ENCODE measurements at places on chromosomes 4 and X.

- no peak for DNase-seq
These were observed 379.1 kb downstream of the RAPGEF2 start for GRCh38 chr4:159481936-159482335.

DNA sequence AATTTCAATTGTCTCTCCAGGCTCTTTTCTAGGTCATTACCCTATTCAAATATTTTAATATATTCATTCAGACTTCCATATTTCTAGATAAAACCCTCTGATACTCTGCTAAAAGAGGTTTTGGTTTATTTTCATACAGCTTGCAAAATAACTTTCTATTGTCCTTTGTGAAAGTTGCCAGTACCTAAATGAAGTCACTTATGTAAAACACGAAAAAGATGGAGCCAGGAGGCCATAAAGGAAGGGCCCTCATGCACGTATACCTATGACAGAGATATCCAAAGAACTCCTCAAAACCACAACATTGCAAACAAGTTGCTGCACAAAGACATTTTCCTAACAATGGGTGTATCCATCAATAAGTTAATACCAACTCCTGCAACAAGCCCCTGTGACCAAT lies 25.7 kb upstream of the ELOVL6 start:
- no peak for DNase-seq

GRCh38 chr4:19807505-19807904 lies 444.2 kb upstream of the SLIT2 start:
- peak; percentile 83 for DNase-seq

- DNase-seq = no peak
These were observed 102.7 kb downstream of the UCHL1 start for GRCh38 chr4:41359422-41359775.

DNA sequence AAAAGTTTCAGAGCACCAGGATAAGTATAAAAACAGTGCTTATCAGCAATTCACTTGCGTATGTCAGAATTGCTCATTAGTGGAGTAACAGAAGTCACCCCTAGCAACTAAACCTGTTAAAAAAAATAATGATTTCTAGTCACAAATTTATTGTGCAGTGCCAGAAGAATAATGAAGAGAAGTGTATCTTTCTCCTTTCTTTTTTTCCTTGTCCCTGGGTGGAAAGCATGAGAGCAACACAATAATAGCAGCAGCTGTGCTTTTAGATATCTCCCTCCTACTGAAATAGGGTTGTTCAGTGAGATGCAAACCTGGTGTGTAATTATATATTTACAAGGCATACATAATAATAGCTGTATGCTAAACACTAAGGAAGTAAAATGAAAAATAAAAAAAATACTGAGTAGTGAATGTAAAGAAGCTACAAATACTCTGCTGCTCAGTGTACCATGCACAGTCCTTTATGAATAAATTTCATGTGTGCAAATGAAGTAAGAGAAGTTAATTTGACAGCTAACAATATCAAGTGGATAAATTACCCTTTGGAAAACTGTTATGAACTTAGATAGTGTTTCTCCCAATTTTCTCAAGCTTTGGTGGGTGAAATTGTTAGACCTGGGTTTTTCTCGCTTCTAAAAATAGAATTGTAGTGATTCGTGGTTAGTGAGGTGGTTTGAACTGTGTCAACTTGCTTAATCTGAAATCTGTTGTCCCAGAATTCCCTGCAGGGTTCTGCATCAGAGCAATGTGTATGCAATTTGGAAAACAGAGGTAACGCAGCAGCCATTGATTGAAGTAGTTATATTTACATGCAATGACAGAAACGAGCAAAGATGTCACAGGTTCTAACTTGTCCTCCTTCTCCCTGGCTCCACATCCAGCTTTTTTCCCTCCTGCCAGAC lies 125.7 kb upstream of the NDST3 start:
- DNase-seq = no peak

DNA sequence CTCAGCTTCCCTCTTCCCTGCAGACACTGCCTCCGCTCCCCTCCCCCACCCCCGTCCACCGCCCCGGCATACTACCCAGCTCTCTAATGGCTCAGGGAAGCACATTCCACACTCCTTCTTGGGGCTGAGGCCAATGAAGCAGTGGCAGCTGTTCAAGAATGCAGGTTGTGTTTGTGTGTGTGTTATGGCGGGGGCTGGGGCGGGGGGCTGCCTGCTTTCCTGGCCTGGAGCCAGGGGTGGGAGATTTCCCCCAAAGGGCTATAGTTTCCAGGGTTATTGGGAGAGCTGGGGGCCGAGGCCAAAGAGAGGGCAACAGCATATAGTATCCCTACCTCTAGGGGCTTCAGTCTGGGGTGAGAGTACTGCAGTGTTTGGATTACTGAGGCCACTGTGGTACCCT lies 149.4 kb downstream of the EFNB1 start:
- DNase-seq = peak; percentile 52

DNA sequence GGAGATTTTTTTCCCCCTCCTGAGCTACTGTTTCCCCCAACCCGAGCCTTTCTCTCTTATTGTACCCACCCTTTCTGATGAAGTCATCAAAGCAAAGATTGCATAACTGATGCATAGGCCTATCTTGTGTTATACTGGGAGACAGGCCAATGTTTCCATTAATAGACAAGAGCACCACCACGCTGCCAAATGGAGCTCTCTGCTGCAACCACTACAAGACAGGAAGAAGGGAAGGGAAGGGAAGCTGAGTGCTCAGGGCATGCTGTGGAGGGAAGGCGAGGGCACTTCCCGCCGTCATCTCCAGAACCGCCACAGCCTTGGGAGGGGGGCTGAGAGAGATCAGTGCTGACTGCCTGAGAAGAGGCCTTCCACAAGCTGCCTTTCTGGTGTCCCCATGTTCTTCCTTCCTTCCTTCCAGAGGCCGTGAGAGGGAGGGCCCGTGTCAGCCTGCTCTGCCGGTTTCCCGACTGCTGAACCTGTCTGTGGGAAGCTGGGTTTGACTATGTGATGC lies 75.0 kb downstream of the MGST2 start:
- DNase-seq = peak; percentile 96

GRCh38 chr4:83214079-83214478 lies 70.5 kb downstream of the COQ2 start:
- no peak for DNase-seq

DNA sequence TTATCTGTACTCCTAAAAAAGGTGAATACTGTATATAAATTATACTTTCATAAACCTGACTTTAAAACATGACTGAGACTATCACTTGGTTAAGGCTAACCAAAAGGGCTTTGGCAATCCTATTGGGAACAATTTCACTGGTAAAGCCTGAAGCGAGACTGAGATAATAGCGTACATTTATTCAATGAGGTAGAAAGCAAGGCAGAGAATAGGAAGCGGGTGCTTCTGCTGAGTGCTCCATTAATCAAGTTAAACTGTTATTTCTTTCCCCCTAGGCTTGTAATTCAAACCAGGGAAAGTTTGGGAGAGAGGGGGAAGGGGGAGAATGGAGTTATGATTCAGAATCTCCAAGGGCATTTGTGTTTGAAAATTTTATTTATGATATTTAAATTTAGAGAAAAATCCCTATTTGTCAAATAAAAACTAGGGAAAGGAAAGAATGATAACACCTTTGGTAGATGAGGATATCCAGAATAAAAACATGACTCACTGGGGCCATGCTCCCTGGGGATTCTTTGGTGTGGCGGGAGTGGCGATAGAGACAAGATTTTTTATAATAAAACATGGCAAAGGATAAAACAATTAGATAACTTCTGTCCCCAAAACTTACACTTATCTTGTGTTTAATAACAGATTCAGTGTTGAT lies 34.6 kb upstream of the SORBS2 start:
- no peak for DNase-seq

DNA sequence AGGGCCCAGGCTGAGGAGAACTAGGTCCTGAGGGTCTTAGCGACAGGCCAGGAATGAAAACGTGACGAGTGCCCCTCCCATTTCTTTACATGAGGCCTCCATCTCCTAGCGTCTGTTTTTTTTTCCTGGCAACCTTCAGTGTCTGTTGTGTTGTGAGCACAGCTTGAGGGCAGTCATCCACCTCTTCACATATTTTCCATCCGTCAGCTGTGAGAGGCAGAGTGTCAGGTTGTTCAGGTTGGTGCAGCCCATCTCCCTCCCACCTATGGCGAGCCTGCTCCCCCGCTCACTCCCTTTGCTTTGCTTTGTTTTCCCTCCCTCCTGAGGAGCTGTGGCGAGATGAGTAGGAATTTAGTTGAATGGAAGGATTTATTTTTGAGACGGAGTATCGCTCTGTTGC lies 51.7 kb upstream of the CHRNA9 start:
- no peak for DNase-seq

DNA sequence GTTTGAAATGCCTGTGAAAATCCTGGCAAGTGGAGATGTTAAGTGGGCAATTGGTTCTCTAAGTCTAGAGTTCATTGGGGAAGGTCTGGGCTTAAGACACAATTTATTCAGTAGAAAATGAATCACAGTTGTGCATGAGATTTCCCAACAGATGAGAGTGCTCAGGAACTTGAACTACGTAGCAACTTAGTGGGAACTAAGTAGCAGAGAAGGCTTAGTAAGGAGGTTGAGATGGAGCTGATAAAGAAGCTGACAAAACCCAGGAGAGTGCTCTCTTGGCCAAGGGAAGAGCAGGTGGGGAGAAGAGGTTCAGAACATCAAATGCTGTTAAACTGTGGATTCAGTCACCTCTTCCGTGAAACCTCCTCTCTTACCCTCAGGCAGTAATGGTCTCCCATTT lies 33.0 kb downstream of the AFF1 start:
- DNase-seq = peak; percentile 94

- DNase-seq = peak; percentile 18
These were observed 48.5 kb downstream of the MRPL1 start for GRCh38 chr4:77911091-77911490.

DNA sequence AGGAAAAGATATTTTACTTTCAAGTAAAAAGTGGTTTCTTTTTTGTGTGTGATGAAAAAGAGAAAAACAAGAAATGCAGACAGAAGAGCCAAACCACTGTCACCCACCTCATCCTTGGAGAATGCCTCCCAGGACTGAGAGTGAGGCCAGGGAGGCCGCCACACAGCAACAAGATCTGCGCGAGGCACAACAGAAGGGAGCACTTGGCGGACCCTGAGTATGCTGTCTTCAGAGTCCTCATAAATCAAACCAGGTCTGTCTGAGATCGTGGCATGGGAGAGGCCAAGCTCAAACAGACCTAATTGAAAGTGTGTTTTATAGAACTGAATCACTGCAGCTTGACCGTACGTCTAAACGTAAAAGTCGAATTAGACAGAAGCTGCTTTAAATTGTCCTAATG lies 134.3 kb upstream of the VCX2 start:
- DNase-seq = no peak

GRCh38 chrX:38891641-38892413 lies 90.6 kb downstream of the MID1IP1 start:
- DNase-seq = no peak

DNA sequence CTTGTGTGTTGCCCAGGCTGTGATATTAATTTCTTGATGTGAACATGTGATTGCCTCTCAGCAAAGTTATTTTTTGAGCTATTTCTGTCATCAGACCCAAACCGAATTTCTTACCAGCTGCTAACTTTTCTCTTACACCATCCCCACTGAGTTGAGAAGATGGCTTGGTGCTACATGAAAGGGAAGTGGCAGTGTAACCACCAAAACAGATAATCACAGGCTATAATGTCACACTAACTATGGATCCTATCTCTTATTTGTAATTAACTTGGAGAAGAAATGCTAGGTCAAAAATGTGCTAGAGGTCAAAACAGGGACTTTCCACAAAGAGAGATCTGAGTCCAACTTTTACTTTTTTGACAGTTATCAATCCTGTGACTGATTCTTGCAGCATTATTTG lies 43.8 kb downstream of the ELOVL6 start:
- no peak for DNase-seq

GRCh38 chr4:169540774-169541173 lies 71.6 kb downstream of the NEK1 start:
- peak; percentile 22 for DNase-seq

- DNase-seq = peak; percentile 60
These were observed 193.6 kb downstream of the FBXW7 start for GRCh38 chr4:152342293-152342692.

- no peak for DNase-seq
These were observed 2.8 kb downstream of the CCNQ start for GRCh38 chrX:153595859-153596857.

GRCh38 chr4:98199247-98199646 lies 56.0 kb upstream of the STPG2 start:
- no peak for DNase-seq

- peak; percentile 94 for DNase-seq
These were observed 20.5 kb upstream of the DDX3X start for GRCh38 chrX:41313419-41313818.

DNA sequence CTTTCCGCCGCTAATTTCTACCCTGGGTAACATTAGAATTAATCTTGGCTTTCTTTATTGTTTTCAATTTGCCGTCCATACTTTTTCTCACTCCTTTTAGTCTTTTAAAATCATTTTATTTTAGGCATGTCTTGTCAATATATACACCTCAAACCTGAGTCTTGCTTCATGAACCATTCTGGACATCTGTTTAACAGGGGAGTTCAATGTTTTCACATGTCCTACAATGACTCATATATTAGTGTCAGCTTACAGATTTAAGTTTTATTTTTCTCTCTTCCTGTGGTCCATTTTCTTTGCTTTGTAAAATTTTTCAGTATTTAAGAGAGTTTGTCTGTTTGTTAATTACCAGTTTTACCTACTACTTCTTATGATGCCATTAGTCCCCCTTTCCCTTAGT lies 89.5 kb downstream of the LCORL start:
- DNase-seq = peak; percentile 48

DNA sequence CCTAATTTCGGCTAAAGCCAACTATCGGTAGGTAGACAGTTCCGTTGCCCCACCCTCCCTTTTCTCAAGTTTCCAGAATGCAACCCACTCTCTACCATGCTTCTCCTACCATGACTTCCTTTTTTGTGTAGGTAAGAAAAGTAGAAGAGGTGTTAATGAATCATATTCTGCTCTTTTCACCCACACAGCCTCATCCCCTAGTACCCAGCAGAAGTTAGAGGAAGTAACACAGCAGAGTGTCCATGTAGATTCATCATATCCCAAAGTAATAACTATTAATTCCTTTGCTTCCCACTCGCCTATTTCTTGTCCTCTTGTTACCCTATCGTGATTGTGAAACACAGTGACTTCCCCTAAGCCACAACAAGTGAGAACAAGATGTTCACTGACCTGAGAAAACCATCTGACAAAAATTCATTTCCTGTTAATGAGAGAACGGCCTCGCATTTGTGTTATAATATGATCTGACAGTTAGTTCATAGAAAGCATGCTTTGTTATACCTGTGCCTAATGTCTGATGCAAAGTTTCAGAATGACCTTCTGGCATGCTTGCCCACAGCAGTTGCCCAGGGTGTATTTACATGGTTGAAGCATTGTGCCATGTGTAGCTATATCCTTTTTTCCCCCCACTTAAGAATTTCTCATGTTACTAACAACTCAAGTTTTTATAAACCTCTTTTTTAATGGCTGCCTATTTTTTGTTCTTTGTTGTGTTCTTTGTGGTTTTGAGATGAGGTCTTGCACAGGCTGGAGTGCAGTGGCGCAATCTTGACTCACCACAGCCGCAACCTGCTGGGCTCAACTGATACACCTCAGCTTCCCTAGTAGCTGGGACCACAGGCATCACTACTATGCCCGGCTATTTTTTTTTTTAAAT lies 185.6 kb downstream of the RAP1GDS1 start:
- peak; percentile 96 for DNase-seq
